ENCODE measurements at places on chromosomes 2 and 18.

- DNase-seq, result no peak
These were observed 66.2 kb downstream of the CRACDL start for GRCh38 chr2:98869870-98870269.

DNA sequence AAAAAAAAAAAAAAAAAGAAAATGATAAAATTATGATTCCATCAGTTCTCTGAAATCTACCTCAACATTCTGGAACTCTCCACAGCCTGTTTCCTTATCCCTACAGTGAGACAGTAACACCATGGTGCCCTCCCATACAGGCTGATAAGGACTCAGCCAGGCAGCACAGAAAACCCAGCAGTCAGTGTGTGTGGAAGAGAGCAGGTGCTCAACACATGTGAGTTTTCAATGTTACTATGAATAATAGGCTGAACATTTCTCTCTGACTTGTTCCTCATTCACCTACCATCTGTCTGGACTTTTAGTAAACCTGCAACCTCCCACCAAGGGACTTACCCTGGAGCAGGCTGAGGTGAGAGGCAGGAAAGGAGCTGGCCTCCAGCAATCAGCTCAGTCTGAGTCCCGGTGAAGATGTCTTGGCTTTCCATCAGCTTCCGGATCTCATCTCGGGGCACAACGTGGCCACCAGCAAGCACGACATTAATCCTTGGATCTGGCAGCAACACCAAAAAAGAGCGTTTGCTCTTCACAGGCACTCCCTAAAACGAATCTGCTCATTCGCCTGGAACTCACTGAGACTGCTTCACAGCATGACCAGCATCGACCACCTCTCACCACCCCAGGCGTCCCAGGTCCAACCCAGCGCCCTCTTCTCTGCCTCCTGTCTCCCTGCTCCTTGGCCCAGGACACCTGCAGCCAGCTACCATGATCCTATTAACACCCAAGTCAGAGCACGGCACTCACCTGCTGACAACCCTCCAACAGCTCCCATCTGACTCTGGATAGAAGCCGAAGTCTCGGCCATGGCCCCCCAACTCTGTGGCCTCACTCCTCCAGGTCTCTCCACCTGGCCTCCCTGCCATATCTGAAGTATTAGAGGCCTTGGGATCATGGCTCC is 16.5 kb downstream of the PASK start:
- DNase-seq, result no peak

DNA sequence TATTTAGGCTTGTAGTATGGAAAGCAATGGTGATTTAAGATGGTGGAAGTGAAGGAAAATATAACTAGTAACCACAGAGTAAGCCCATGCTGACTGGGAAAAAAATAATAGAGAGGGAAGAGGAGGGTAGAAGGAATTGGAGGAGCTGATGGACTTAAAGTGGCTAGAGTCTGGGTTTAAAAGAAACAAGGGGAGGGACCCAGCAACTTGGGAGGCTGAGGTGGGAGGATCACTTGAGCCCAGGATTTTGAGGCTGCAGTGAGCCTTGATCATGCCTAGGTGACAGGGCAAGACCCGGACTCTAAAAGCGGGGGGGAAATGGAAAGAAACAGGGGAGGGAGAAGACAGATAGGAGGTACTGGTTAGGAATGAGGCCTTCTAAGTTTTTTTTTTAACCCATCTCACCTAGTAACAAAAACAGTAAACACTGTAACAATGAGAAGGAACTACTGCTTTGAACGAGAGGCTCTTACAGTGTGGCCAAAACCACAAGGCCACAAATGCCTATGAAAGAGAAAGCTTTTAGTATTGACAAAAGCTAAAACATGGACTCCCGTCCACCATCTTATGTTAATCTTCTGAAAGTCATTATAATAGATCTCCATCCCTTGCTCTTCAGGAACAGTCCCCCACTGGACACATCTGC is 26.6 kb downstream of the METTL8 start:
- no peak for DNase-seq

DNA sequence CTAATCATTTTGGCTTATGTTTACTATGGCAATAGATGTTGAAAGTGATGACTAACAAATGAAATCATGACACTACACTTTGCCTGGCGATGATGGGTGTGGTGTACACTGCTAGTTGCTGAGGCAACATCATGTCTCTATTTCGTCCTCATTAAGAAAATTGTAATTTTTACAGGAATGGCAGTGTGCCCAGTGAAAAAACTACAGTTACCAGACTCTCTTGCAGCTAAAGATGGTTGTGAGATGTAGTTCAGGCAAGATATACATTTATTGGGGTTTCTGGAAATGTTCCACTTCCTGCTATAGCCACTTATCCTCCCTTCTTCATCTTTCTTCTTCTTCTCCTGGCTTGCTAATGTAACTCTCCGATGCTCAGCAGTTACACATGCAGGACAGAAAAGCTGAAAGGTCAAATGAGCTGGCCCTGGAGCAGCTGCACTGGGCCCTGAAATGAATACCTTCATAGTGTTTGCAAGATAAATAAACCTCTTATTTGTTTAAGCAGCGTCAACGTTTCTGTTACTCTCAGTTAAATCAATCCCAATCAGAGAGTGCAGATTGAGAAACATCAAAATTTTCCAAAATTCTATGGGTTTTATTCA is 46.0 kb downstream of the SOCS6 start:
- DNase-seq, result no peak

DNA sequence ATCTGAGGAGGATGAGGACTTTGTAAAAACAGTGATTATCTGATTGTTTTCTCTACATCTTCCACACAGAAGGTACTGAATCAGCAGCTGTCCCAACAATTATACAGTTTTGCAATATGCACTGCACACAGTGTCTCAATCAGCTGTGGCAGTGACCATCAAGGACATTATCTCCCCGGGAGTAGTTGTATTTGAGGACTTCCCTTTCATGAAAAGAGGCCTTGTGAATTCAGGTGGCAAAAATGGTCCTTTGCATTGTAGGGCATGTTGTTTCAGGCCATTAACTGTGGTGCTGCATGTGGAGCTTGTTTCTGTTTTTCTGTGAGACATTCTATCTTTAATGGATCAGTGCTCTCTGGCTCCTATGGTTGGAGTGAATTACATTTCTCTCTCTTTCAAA is 779.4 kb upstream of the FSHR start:
- no peak for DNase-seq

- no peak for DNase-seq
These were observed 12.8 kb upstream of the TMEM237 start for GRCh38 chr2:201656102-201656501.

- no peak for DNase-seq
These were observed 992.7 kb downstream of the BCL11A start for GRCh38 chr2:59560769-59561168.

DNA sequence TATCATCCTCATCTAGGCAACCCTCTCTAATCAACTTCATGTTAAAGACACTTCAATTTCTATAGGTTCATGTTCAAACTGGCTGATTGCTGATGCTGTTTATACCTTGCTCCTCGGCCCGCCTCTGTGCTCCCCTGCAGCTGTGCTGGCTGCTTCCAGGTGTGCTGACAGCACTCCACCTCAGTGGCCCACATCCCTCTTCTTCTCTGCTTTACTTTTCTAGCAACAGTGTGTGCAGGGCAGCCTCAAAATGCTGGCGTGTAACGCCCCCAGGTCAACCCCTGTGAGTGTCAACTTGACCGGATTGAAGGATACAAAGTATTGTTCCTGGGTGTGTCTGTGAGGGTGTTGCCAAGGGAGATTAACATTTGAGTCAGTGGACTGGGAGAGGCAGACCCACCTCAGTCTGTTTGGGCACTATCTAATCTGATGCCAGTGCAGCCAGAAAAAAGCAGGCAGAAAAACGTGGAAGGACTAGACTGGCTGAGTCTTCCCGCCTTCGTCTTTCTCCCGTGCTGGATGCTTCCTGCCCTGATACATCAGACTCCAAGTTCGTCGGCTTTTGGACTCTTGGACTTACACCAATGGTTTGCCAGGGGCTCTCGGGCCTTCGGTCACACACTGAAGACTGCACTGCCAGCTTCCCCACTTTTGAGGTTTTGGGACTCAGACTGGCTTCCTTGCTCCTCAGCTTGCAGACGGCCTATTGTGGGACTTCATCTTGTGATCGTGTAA is 94.7 kb downstream of the COL6A3 start:
- DNase-seq, result no peak

GRCh38 chr2:54419388-54419787 is 36.7 kb upstream of the SPTBN1 start:
- DNase-seq, result no peak

- no peak for DNase-seq
These were observed 948.0 kb downstream of the DSC3 start for GRCh38 chr18:30094556-30094955.

DNA sequence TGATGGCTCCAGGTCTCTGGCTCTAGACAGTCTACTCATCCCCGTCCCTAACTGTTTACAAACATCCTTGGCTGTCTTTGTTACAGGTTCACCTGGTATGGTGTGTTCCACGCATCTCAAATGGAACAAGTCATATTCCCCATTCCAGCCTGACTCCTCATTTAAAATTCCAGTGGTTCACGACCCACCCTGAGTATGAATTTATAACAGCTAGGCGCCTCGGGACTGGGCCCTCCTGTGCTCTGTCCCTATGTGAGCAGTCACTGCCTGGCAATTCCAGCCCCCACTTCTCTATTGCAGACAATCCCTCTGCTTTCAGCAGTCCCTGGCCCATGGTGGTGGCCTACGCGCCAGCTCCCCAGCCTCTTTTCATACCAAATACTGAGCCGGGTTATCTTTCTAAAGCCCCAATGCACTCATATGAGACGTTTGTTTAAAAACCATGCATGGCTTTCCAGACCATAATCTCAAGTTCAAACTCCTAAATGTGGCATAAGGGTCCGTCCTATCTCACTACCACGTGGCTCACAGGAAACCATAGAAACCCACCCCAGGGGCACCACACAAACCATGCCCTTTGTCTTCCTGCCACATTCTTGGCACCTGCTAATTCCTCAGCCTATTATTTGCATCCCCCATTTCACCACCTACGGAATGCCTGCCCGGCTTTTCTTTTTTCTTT is 1.6 kb downstream of the SERPINB8 start:
- DNase-seq, result no peak

DNA sequence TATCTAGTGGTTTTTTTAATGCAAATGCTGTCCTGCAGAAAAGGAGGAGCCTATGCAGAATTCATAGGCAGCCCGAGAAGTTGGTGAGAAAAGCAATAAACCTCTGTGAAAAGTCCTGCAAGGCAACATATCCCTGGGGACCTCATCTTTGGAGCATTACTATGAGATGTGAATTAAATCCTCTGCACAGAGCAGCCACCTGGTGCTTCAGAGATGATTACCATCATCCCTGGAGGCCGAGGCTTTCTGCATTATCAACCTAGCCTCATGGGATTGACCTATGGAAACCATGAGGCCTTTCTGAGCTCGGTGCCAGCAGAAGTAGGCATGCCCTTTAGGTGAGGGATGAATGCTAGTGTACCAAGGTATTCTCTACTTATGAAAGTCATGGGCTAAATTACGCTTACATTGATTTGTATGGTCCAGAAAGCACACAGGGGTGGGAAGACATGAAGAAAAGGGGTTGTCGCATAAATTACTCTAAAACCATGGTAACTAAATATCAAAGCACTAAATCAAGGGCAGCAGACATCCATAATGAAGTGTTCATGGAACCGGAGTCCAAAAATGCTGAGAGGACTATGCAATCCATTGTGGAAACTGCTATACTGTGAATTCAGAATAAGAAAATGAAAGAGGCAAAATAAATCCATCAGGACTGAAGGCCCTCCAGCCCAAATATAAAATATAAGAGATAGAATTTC is 623.5 kb upstream of the DDX18 start:
- no peak for DNase-seq

DNA sequence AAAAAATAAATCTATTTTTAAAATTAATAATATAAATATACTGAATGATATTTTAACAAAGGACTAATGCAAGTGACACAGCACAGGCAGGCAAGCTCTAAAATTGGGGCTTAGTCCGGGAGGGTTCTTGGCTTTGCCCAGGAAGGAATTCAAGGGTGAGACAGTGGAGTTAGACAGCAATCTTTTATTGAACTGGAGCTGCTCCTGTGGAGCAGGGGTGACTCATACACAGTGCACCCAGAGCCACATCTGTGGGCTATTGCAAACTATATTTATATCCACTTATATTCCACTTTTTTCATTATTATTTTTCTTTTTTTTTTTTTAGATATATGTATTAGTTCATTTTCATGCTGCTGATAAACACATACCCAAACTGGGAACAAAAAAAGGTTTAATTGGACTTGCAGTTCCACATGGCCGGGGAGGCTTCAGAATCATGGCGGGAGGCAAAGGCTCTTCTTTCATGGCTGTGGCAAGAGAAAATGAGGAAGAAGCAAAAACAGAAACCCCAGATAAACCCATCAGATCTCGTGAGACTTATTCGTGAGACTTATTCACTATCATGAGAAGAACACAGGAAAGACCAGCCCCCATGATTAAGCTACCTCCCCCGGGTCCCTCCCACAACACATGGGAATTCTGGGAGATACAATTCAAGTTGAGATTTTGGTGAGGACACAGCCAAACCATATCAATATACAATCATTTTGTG is 437.1 kb downstream of the BCL11A start:
- DNase-seq, result no peak

GRCh38 chr2:231745303-231746038 is 35.6 kb downstream of the PDE6D start:
- no peak for DNase-seq

DNA sequence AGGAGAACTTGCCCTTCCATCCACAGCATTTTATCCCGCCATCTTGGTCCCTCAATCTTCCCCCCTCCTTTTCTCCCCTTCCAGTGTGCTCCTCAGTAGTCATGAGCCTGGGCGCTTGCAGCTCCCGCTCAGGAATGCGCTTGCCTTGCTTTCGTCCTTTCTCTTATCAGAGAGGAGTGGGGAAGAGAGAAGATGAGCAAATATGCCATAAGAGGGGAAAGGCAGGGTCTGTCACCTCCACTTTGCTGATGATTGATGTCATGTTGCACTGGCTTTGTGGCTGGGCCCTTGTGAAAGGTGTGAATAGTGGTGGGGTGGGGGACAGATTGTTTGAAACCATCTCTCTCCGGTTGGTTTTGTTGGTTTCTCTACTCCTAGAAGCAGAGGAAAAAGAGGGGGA is 569.3 kb downstream of the TNS1 start:
- no peak for DNase-seq

GRCh38 chr2:11348209-11348749 is 3.8 kb upstream of the ROCK2 start:
- DNase-seq, result no peak

- DNase-seq, result no peak
These were observed 80.1 kb upstream of the SPOPL start for GRCh38 chr2:138421315-138421970.

DNA sequence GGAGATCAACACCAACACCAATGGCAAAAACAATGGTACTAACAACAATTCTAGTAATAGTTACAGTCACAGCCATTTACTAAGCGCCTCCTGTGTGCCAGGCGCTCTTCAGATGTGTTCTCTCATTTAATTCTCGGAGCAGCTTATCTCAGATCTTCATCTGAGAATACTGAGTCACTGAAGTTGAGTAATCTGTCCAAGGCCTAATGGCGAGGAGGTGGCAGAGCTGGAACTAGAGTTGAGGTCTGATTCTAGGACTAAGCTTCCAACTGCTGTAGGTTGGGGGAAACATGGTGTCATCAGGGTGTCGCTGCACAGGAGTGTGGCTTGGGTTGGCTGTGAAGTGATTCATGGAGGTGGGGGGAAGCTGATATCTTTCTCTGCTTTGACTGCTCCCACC is 156.1 kb downstream of the DYSF start:
- no peak for DNase-seq
